ENCODE measurements at places on chromosomes 12 and 14.

DNA sequence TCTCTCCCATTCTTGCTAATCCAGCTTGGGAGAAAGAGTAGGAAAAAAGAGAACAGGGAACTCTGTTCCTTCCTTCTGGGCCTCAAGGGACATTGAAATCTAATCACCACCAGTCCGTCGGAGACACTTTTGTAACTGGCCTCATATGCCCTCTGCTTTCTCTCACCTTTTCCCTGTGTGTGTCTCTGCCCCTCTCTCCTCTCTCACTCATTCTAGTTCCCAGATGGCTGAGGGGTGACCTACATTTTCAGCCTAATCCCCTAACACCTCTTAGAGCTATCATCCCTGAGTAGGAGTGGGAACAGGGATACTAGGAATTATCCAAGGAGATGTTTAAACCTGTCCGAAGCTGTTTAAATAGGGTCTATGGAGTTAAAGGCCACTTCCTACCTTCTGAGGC lies 8.9 kb upstream of the PCK2 start:
- no peak for DNase-seq

DNA sequence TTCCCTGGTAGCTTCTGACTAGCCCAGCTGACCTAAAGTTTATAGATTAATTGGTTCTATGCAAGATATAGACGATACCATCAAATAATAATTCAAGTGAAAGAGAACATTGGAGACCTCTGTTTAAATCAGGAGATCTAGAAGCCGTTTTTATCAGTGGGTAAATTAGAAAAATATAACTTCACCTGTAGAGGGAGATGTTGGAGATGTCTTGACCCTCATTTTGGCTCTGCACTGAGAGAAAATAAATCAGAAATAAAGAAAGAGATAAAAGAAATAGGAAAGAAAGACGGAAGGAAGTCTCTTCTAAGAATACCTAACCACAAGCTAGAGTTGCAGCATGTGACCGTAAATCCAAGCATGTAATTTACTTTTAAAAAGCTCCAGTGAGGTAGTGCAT lies 684.5 kb downstream of the C12orf50 start:
- no peak for DNase-seq

DNA sequence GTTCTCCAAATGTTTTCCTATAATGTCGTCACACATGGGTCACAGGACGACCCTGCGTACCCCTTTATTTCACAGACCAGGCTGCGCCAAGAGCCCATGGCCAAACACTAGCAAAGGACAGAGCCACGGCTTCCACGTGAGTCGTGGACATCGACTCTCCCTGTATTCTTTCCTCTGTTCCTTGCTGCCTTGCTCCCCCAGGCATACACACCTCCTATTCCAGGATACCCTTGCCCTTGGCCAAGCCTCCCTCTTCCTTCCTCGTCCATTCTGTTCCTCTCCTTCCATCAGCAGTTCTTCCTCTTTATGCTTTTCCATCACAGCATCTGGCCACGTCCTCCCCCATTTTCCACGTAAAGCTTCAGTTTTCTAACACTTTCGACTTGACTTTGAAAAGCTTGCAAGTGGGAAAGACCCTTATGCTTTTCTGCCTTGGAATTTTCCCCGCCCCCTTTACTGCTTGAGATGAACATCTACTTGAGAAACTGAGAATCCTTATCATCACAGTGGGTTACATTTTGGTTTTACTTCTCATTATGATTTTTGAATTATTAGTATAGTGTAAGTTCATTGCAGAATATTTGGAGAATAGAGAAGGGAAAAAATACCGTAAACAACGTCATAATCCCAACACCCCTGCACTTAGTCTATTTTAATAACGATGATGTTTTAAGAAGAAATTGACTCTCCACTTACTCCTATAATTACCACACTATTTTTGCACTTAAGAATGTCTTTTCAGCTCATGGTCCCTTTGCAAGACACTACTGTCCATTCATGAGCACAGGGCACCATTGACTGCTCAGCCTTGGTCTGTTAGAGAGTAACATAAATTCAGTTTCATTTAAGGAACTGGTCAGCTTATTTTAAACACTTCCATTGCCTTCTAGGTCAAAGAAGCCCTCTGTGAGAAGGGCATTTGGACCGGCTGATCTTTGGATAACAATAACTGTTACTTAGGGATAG lies 15.8 kb upstream of the NINJ2 start:
- DNase-seq = peak; percentile 41

- DNase-seq = no peak
These were observed 231.5 kb downstream of the AACS start for GRCh38 chr12:125296701-125297100.

DNA sequence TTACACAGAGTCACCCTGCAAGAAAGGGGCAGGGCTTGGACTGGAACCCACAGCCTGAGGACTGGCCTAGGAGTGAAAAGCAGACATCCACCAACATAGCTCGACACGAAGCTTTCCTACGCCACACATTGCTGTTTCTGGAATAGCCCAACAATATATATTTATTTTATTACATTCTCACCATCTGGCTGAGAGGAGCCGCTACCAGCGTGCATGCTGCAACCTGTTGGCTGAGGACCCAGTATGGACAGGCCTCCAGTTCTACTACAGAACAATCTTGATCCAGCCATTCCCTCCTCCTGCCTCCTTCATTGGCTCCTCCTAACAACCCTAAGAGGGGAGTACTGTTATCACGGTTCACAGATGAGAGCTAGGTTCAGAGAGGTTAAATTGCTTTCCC lies 35.6 kb upstream of the TBX5 start:
- no peak for DNase-seq

GRCh38 chr14:68312884-68313610 lies 479.8 kb downstream of the ZFP36L1 start:
- DNase-seq = peak; percentile 31

DNA sequence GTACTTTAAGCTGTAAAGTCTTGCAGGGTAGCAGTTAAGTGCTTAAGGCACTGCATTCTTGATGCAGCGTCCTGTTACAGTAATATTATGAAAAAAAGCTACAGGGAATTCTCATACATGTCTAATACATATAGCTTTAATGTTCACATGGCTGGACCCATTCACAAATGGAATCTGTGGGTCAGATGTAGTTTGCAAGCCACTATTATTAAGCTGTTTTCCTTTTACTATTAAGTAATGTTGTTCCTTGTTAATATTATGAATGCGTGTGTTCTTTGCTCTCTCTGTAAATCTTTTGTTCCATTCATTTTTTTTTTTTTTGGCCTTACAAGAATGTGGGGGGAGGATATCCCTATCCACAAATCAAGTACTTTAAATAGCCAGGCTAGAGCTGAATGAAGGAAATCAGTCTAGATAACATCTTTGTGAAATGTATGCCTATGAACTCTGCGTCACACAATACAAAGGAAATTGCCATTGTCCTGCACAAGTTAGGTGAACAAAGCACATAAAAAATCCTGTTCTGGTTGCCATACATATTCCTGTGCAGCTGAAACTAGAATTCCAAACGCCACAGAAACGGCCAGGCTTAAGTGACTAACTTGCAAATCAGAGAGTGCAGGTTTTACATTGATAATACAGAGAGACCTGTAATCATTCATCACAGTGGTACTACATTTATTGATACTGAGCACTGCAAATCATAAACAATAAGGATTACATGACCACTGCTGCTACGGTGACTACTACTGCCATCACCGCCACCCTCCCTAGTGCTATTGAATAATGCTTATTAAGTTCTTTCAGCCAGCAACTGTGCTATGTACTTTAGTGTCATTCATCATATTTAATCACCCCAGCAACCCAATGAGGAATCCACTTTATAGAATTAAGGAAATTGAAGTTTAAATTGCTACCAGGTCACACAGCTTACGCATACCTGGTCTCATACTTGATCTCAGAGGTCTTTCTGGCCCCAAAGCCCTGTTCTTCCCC lies 111.9 kb downstream of the HMGA2 start:
- DNase-seq = no peak
